ENCODE measurements at places on chromosomes 1 and 21. TPM values are rescaled to one million over a fixed set of nuclear protein-coding genes. Genes with fewer than 3 reads are reported as not detected.

The AMY1B gene
- total RNA-seq, result not detected

The COL8A2 gene
- 0.10 TPM for total RNA-seq

The GCSAML gene
- not detected for total RNA-seq

The ARTN gene
- total RNA-seq, result 0.33 TPM

The HRNR gene
- total RNA-seq, result 0.01 TPM

The ECE1 gene
- total RNA-seq, result 58.9 TPM

The C1orf74 gene
- total RNA-seq, result 1.1 TPM

The TDRD5 gene
- total RNA-seq, result 0.03 TPM

The CRABP2 gene
- 10.2 TPM for total RNA-seq

The ICOSLG gene
- 4.1 TPM for total RNA-seq

The ZNF683 gene
- not detected for total RNA-seq

The TMEM81 gene
- total RNA-seq, result 2.3 TPM
